Right ventricle myocardium superior (tissue), 1 donor: ENCODE measurements at places on chromosomes 4 and X. TPM values are rescaled to one million over a fixed set of nuclear protein-coding genes. Genes with fewer than 3 reads are reported as not detected.

- DNase-seq = no peak
Measured at GRCh38 chr4:150215601-150216000, 137.4 kb downstream of the DCLK2 start.

DNA sequence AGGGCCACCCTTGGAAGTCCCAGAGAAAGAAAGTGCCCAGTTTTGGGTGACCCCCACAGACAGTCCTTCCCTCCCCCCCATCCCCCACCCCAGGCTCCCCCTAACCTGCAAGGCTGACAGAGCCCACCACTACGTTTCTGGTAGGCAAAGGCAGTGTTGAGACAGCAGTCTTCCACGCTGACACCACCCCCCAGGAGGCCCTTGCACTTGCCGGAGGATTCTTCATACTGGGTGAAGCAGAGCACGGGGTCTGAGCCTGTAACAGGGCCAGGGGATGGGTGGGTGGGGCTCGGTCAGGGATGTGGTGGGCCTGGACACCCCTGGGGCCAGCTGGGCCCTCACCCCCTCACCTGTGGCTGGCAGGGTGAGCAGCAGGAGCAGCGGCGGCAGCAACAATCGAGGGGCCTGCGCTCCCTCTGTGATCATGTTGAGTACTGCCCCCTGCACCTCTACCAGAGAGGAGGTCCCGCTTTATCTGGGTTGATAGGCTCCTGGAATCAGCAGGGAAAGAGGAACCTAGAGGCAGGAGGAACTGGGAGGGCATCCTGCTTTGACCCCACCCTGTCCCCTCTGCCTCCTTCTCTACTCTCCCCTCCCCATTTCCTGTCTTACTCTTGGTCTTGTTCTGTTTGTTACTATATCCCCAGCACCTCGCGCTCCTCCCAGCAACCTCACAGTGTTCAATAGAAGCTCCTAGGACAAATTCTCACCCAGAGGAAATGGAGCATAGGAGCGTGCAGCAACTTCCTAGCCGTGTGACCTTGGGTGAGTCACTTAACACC is at the start of gene CFP:
CFP (minus strand) TSS at position 512 of the 782 bp plus-strand sequence; CDS start at position 426, 86 bp downstream.
- no peak for DNase-seq

The SPACA5 gene
- total RNA-seq = not detected

The HERC6 gene
- total RNA-seq = 6.3 TPM

DNA sequence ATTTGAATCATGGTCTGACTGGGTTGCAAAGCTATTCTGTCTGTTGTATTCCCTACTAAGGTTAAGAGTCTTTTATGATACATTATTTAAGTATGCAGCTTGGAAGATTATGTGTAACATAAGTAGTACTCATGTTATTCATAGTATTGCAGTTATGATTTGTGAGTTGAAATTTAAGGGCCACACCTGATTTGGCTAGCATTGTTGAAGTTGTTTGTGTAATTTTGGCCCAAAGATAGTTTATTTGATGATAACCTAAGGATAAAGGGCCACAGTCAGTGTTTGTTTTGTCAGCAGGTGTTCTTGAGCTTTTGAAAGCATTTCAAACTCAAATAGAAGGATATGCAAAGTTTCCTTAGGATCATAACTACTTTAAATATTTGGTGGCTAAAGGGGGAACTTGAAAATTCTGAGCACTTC is 38.9 kb downstream of the NUDT9 start:
- DNase-seq = no peak

The MAGEE2 gene
- total RNA-seq = not detected

DNA sequence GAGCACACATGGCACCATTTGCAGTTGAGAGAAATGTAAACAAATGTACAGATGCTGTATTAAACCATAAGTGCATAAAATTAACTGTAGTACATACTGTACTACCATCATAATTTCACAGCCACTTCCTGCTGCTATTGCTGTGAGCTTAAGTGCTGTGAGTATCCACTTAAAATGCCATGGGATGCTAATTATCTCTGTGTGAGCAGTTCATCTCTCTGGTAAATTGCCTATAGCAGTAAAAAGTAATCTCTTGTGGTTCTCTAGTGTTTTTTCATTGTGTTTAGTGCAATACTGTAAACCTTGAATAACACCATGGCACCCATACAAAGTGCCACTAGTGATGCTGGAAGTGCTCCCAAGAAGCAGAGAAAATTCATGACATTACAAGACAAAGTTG is 9.9 kb upstream of the SCOC start:
- no peak for DNase-seq

DNA sequence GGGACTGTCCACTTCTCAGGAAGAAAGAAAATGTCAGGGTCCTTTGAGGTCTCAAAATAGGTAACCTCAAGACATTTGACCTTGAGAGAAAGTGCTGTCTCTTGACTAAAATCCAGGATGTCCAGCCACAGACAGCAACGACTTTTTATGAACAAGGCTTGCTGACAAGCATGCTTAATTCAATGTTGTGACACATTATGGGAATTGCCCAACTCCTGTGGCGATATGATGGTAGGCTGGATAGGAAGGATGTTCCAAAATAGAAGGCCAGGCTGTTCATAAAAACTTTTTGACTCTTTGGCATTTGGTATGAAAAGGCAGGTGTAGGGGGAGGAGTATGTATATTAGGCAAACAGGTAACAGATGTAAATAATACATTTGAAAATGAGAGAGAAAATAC is 50.8 kb upstream of the EDNRA start:
- DNase-seq = no peak

- no peak for DNase-seq
Measured at GRCh38 chr4:175307326-175307725, 389.2 kb downstream of the ADAM29 start.
